A549 treated with RU486 at 1 μM for 4 hours (cell line): ENCODE measurements at places on chromosomes 5 and 9. TPM values are rescaled to one million over a fixed set of nuclear protein-coding genes. Genes with fewer than 3 reads are reported as not detected.

The GHR gene
- total RNA-seq: 0.07 TPM in 1 of 5 replicates, not detected in the others

The BTNL8 gene
- total RNA-seq: not detected in 5 replicates

The DBH gene
- total RNA-seq: not detected in 5 replicates

The ALAD gene
- 13.1 to 16.7 TPM (median 14.7 TPM) in 5 replicates for total RNA-seq

The NR5A1 gene
- 0.03 to 0.05 TPM in 2 of 5 replicates, not detected in the others for total RNA-seq

The MEIKIN gene
- not detected in 5 replicates for total RNA-seq

The SMIM32 gene
- total RNA-seq: not detected in 5 replicates

The KCNT1 gene
- total RNA-seq: not detected in 5 replicates
